ENCODE measurements at places on chromosomes 3 and 15.
A peak's percentile ranks its signal among the peaks of the same experiment; 100 is the strongest.

DNA sequence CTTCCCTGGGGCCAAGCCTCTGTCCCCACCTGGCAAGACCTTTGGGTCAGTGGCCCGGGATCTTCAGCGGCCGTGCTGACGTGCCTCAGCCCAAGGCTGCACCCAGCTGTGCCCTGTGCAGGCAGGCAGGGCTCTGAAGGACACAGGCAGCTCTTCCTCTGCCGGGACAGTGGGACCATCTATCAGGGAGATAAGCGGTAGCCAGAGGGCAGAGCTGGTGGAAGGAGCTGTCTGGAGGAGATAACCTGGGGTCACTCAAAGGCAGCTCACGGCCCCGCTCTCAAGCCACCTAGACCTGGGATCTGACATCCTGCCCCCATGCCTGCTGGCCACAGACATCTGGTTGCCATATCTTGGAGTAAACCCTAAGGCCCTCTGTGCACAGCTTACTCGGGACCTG lies 27.3 kb downstream of the DUSP7 start:
- DNase-seq: no peak

DNA sequence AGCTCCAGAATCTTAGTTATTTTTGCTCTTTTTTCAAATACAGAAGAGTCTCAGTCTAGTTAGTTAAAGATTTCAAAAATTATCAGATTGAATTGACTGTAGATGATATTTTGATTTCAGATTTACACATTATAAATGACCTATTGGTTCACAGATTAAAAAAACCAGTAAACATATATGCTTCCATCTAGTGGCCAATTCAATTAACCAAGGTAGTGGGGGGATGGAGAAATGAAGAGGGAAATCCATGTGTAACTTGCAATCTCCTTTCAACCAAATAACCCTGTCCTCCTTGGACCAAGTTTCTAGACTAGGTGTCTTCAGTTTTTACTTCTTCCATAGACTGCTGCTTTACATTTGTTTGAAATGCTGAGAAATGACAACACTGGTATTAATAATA lies 789.8 kb downstream of the ROBO1 start:
- no peak for DNase-seq

DNA sequence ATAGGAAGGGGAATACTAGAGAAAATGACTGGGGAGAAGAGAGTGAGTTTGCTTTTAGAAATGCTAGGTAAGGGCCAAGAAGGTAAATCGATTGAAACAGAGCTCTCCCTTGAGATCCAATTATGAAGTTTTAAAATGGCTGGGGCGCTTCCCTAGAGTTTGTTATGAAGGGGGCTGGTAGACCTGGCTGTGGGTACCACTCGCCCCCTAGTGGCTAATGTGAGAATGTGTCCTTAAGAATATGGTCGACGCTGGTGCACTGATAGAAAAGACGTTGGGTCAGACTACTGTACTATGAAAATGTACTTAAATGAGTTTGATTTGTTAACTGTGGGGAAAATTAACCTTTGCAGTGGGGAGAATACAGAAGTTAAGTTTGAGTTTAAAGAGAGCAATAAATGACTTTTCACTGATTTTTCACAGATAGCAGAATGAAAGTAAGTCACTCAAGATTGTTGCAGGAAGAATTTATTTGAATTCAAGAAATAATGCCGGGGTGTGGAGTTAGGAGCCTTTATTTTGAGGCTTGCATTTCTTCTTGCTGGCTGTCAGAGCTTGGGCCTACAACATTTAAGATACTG lies 9.2 kb downstream of the TMPRSS7 start:
- DNase-seq: peak; percentile 74

GRCh38 chr3:40207796-40208195 lies 101.7 kb upstream of the EIF1B start:
- DNase-seq: no peak

- DNase-seq: no peak
These were observed 1.1 kb downstream of the FAN1 start for GRCh38 chr15:30904812-30905211.

DNA sequence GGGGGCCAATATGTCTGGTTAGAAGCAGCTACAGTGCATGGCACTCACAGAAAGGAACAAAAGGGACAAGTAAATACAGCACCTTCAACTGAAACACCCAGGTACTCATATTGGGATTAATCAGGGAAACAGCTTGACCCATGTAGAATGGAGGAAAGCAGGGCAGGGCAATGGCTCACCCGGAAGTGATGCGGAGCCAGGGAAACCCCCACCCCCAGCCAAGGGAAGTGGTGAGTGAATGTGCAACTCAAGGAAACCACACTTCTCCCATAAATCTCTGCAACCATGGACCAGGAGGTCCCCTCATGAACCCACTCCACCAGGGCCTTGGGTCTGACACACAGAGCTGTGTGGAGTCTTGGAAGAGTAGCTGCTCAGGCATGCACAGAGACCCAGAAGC lies 117.1 kb downstream of the MTHFS start:
- no peak for DNase-seq

DNA sequence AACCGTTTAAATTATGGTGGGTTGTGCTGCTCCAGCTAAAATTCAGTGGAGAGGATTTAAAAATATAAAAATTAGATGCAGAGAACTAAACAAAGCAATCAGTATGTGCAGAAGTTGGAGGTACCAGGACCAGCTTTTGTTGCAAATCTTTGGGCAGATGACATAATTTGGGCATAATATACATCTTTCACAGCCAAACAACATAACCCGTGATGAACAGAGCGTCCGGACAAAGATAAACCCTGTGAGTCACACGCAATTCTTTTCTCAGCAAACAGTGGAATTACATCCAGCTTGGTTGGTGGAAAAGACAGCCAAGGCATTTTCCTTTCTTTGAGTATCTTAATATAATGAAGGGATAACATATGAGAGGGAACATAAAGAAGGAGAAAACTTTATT lies 419.4 kb upstream of the ADAMTS9 start:
- DNase-seq: no peak

GRCh38 chr3:74124782-74125181 lies 489.7 kb downstream of the CNTN3 start:
- no peak for DNase-seq

DNA sequence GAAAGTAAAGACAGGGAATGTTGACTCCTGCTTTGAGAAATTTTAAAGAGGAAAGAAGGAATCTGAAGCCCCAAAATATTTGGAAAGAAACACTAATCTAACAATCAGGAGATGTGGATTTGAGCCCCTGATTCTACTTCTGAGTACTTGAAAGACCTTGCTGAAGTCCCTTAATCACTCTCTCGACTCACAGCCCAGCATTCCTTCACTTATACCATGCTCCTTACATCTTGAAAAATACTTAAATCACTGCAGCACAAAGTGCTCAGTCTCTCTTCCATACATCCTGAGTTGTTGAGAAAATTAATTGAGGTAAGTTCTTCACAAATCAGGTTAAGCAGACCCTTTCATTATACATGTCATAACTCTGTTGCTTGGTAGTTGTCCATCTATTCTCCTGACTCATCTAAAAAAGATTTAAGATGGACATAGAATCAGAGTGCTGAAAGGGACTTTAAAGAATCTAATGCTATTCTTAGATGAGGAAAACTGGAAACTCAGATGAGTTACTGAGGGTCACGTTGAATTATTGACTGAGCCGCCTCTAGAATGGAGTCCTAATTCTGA lies 72.8 kb upstream of the THSD4 start:
- DNase-seq: no peak

DNA sequence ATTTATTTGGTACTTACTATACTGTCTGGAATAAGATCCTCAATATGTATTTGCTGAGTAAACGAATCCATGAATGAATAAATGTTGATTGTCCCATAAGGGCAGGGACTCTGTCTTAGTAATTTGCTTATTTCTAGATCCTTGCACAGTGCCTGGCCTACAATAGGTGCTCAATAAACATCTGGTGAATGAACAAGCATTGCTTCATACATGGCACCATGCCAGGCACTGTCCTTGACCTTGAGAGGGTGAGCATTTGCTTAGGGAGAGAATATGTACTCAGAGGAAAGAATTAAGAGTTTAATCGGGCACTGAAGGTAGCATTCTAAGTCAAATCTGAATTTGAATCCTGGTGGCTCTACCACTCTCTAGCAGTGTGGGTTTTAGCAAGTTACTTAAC lies 282.1 kb downstream of the THSD4 start:
- no peak for DNase-seq

- DNase-seq: no peak
These were observed 22.9 kb downstream of the PDIA5 start for GRCh38 chr3:123089611-123090331.

GRCh38 chr15:74864296-74864695 lies 8.9 kb downstream of the SCAMP2 start:
- no peak for DNase-seq

DNA sequence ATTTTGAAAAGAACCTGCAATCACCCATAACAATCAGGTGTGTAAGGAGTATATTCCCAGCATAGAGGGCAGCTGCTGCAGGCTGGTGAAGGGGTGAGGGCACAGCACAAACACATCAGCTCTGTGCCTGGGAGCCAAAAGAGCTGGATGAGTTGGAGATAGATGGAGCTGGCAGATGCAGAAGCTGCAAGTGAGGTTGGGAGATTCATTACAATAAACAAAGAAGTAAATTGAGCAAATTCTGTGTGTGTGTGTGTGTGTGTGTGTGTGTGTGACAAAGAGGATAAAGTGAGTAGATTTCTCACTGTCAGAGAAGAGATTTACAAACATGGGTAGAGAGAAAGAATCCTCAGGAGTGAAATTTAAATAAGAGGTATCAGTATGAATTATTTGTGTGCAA lies 994.7 kb downstream of the EPHA3 start:
- no peak for DNase-seq

All from AG08396 (cell line).